ENCODE measurements at places on chromosomes 16 and 17.
A peak's percentile ranks its signal among the peaks of the same experiment; 100 is the strongest.

DNA sequence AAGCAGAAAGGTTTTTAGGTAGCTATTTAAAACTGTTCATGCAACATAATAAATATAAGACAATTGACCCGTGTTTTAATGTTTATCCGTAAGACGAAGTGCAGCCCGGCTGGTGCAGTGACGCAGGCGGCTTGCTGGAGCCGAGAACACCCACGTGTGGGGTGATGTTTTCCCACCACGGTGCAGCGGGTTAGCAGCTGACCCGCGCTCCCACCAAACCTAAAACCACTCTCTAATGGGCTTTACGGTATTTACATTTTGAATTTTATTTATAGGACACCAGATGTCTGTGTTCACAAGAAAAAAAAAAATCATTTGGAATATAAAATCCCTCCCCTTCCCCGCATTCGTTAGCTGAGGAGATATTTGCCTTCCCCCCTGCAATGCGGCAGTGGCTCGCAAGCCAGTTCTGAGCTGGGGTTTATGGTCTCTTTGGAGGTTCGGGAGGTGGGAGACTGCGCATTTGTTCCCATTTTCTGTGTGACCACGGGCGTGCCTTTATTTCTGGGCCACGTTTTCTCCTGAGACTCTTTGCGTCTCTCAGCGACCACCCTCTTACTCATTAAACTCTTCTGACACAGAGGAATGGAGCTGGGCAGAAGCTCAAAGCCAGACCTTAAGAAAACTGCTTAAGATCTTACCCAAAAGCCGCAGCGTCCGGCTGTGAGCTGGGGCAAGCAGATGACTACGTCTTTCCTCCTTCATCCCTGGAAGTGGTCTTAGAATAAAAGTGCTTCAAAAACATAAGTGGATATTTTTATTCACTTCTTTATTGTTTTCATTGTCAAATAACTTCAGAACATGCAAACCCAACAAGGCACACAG is 301.1 kb downstream of the IRF8 start:
- DNase-seq, result no peak

DNA sequence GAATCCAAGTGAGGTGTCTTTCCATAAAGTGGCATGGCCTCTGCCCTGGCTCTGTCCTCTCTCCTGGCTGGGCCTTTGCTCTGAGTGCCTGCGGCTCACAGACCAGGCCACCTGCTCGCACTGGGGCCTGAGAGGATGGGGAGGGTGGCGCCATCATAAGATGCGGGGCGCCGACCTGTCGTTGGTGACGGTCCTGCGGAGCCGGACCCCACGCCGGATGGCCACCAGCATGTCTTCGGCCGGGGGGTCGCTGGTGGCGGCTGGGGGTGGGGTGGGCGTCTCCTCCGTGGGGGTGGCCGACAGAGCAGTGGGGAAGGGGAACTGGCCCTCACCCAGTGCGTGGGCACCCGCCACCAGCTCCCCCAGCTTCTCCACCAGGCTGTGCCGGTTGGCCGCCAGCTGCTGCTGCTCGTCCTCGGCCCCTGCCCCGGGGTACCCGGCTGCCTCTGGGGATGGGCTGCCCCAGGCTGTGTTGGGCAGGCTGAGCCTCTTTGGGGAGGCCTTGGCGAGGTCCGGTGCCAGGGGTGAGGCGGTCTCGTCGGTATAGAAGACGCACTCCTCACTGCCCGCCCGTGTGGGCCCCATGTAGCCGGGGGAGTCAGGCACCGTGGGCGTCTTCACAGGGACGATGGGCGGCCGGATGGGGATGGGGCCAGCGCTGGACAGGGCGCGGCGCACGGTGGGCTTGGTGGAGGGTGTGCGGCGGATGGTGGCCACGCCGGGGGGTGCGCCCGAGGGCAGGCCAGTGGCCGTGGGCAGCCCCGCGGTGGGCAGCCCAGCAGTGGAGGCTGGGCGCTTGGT is 17.4 kb downstream of the IL34 start:
- no peak for DNase-seq

- no peak for DNase-seq
Observed at GRCh38 chr16:52906281-52906680, 146.4 kb downstream of the CHD9NB start.

DNA sequence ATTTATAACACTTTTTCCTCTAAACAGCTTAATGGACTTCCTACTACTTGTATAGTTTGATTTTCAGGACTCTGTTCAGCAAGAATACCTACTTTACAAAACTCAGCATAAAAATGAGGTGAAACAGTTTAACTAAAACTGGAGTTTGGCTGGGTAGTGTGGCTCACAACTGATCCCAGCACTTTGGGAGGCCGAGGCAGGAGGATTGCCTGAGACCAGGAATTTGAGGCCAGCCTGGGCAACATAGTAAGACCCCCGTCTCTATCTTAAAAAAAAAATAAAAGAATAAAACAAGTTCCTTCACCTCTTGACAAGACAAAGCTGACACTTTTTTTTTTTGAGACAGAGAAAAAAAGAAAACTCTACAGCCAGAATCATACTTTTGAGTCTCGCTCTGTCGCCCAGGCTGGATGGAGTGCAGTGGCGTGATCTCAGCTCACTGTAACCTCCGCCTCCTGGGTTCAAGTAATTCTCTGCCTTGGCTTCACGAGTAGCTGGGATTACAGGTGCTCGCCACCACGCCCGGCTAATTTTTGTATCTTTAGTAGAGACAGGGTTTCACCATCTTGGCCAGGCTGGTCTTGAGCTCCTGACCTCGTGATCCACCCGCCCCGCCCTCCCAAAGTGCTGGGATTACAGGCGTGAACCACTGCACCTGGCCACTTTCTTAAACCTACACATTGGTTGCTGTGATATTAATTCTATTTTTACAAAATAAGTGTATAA is 2.6 kb downstream of the PDF start:
- DNase-seq, result no peak

- no peak for DNase-seq
Observed at GRCh38 chr16:61295311-61295710, 740.9 kb downstream of the CDH8 start.

- no peak for DNase-seq
Observed at GRCh38 chr17:4204710-4205173, 59.0 kb downstream of the ANKFY1 start.

GRCh38 chr16:89923640-89924296 is 626 bp downstream of the TUBB3 start:
- DNase-seq, result no peak

- DNase-seq, result peak; percentile 26
Observed at GRCh38 chr17:78692460-78693010, 89.5 kb downstream of the CYTH1 start.

DNA sequence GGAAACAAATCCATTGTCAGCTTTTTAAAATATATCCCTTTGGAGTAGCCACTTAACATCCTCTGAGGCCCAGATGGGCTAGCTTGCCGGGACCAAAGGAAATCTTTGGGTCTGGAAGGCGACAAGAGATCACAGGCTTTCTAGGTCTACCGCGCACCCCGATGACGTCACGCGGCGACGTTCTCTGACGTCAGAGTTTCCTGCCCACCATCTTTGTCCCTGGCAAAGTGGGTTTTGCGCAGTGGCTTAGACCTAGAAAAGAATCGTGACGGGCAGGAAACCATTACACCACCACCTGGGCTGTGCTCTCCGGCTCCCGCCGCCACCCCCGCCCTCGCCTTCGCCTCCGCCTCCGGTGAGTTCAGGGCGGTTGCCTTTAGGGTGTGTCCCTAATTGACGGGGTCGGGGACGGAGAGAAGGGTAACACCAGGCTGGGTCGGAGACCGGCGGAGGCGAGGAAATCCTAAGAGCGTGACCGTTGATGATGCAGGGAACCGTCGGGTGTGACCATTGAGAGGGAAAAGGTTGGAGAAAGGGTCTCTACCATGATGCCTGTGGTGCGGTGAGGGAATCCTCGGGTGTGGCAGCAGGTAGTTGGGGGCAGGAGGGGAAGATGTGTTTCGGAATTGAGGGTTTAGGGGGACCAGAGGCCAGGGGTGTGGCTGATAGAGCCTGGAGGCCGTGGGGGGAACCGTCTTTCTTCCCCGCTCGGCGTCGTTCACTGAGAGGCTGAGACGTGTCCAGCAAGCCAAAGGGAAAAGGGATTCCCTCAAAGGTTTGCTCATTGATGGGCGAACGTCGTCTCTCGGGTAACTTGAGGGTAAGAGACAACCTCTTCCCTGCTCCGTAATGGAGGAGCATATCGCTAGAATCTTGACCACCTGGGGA is at the start of gene AP2B1:
Gene AP2B1 (plus strand): TSS at position 249 of the 888 bp plus-strand sequence. CDS start 6,709 bp downstream, outside the sequence.
- DNase-seq, result peak; percentile 99

- DNase-seq, result no peak
Observed at GRCh38 chr17:8075081-8075480, 12.4 kb downstream of the ALOX12B start.

- DNase-seq, result no peak
Observed at GRCh38 chr16:79876332-79876730, 275.8 kb upstream of the MAF start.

- DNase-seq, result no peak
Observed at GRCh38 chr17:62644487-62645173, 17.2 kb downstream of the MRC2 start.

GRCh38 chr17:32240750-32241149 is 24.9 kb upstream of the RHBDL3 start:
- DNase-seq, result no peak

DNA sequence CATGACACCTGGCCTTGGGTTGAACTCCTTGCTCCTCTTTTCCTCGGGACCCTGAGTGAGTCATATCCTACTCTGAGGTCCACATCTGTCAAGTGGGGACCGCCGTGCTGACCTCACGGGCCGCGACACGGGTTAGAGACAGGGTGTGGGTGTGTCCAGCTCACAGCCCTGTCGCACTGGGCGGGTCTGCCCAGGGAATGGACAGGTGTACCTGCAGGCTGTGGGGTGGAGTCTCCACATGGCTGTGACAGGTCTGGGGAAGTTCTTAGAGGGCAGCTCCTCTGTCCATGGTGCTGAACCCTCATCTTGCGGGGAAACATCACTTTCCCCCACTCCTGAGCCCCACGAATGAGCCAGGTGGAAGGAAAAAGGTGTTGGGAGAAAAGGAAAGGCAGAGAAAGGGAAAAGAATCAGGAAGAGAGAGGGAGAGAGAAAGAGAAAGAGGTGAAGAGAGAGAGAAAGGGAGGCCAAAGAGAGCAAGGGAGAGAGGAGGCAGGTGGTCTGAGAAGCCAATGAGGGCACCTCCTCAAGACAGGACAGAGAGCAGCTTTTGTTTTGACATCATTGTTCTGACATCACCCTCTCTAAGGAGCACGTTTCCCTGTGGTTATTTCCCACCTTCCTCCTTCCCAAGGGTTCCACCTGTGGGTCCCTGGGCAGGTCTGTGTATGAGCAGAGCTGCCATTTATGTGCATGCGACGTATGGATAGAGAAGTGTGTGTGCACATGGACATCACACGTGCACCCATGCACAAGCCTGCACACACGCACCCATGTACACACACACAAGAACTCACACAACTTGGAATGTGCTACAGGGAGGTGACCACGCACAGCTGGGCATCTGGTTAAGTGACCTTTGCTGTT is 32.6 kb upstream of the CBFA2T3 start:
- no peak for DNase-seq

DNA sequence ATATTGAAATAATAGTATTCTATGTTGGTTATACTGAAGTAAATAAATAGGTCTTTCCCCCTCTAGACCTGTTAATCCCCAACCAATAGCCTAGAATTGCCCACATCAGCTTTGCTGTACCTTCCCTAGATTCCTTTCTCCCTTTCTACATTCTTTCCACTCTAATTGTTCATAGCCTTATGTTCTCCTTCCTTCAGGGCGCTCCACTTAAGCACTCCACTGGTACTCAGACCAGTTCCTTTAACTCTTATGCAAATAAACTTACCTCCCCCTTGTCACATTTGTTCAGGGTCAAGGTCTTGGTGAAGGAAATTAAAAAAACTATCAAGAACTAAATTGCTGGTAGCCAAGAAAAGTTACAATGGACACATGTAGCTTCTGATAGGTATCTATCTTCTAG is 294.8 kb downstream of the UTP18 start:
- no peak for DNase-seq

- no peak for DNase-seq
Observed at GRCh38 chr17:39364236-39365025, 37.0 kb downstream of the FBXL20 start.

- DNase-seq, result no peak
Observed at GRCh38 chr16:72211110-72211509, 39.2 kb upstream of the PMFBP1 start.

DNA sequence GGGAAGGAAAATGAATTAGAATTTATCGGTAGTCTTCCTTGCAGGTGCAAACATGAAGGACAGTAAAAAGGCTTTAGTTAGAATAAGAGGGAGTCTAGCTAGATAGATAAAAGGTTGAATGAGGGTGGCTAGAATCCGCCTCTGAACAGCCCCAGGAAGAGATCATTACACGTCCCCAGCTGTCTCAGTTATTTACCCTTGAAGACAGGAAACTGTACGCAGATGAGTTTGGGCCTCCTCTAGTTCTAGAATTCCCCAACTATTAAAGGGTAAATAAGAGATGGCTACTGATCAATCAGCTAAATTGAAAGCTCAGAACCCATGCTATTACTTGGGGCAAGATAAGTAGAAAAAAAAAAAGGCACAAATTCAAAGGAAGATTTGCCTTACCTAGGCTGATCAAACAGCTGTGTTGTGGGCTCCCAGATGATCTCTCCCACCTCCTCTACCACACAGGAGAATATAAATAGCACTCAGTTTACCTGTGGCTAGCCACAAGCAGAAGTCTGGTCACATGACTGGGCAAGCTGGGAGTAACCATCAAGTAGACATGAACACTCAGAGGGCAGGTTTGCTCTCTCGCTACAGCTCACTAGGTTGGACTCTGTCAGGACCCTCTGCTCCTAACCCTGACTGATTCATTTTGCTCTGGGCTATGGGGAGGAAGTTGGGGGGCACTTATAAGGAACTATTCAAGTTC is 17.0 kb downstream of the FAM117A start:
- DNase-seq, result no peak

DNA sequence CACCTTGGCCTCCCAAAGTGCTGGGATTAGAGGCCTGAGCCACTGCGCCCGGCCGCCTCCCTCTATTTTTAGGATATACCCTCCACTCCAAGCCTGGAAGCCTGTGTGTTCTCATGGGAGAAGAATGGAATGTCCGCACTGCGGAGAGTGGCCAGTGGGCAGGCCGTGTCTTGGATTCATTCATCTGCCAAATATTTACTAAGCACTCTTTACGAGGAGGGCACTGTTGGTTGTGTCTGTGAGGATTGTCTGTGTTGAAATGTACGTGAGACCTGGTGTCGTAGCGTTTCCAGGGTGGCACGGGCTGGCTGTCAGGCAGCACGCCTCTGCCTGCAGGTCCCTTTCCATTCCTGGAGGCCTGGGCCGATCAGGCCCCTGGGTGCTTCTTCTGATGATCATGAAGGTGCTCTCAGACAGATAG is 19.2 kb downstream of the PGS1 start:
- DNase-seq, result no peak

Measured in left forelimb (tissue), 1 donor.